ENCODE measurements at places on chromosomes 6 and 20.
A peak's percentile ranks its signal among the peaks of the same experiment; 100 is the strongest.

- DNase-seq = no peak
These were observed 85.8 kb downstream of the DZANK1 start for GRCh38 chr20:18380908-18381529.

DNA sequence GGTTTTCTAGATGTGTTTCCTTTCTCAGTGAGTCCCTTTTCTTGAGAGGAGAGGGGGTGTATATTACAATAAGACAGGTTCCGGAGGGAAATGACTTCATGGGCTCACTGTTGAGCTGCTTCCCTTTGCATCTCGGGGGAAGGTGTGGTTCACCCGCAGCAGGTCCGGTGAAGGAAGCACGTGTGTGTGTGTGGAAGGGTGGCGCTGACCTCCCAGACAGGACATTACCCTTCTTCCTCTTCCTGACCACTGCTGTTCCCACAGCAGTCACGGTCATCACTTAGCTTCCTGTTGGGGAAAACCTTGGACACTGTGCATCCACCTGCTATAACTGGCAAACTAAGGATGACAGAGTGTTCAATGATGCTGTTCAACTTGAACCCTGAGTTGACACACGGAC lies 83.6 kb downstream of the PLEKHG1 start:
- DNase-seq = no peak

DNA sequence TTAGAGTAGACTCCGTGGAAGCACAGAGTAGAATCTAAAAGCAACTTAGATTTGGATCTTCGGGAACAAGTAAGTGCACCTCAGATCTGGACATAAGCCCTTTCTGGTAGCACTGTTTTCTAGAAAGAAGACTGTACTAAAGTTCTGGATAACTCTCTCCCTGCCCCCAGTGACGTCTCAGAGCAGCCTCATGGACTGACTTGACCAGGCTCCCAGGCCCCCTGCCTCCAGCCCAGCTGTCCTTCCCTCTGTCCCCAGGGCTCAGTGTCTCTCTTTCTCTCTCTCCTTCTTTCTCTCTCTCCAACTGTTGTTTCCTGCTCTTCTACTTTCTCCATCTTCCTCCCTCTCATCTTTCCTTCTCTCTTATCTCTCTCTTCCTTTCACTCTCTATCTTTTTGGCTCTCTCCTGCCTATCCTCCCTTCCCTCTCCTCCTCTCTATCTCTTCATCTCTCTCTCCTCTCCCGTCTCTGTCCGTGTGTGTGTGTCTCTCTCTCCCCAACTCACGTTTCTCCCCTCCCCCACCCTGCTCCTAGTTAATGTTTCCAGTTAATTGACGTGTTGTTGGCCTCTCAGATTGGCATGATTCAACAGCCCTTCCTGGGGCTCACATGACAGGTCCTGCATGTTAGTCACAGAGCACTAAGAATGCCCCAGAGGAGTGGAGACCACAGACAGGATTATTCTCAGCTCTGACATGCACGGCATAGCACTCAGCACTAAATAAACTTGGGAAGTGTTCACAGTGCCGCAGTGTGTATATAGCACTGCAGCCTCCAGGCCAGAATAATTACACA lies 180.4 kb upstream of the FOXQ1 start:
- DNase-seq = peak; percentile 38

DNA sequence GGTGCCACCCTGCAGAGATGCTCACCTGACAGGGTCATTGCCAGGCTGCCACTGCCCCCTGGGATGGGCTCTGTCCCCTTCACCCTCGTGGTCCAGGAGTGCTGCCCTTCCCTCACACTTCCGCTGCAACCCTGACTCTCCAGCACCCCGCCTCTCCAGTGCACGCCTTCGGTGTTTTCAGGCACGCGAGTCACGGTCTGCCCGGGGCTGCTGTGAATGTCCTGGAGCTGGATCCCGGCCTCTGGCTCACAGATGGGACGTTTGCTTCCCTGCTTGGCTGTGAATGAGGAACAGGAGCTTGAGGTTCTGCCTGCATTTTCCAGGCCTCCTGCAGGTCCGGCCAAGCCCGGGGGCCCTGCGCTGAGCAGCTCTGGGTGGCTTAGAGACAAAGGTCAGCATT lies 343.4 kb downstream of the SMOC2 start:
- DNase-seq = no peak

DNA sequence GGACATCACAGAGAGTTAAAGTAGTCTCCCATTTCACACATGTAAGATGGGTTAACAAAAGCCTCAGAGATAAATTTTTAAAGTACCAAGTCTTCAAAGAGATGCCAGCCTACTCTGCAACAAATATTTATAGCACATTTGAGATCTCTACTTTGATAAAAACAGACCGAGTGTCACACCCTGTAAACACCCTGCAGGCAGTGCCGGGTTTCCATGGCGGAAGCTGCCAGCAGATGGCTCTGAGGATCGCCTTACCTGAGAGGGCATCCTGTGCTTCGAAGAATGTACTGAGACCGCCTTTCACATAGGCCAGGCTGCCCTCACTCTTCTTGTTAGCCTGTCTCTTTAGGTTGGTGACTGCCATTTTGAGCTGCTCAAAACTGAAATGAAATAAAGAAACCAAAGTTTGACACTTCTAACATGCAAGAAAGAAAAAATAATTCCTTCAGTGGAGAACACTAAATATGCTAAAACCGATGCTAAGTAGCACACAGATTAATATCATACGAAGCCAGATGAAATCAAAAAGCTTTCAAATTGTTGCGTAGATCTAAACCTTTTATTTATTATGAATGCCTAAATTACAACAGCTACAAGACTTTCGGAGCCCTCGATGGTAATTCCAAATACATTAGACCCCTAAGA lies 39.3 kb downstream of the HUS1B start:
- DNase-seq = no peak

GRCh38 chr6:165755583-165755982 lies 92.5 kb upstream of the PDE10A start:
- DNase-seq = no peak

- DNase-seq = no peak
These were observed 92.4 kb downstream of the RTN4IP1 start for GRCh38 chr6:106536851-106537250.

DNA sequence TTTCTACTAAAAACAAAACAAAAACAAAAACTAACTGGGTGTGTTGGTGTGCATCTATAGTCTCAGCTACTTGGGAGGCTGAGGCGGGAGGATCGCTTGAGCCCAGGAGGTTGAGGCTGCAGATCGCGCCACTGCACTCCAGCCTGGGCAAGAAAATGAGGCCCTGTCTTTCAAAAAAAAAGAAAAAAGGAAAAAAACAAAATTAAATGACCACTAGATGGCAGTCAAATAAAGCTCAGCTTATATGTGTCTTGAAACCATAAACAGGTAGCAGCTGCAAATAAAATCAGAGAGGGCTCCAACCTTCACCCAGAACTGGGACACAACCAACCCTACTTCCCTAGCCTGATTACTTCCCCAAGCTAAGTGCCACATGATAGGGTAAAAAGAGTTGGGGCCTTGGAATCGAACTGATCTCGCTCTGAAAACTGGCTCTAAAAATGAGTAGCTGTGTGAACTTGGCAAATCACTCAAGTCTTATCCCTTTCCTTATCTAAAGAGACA lies 67.1 kb upstream of the ADGRF4 start:
- peak; percentile 84 for DNase-seq

DNA sequence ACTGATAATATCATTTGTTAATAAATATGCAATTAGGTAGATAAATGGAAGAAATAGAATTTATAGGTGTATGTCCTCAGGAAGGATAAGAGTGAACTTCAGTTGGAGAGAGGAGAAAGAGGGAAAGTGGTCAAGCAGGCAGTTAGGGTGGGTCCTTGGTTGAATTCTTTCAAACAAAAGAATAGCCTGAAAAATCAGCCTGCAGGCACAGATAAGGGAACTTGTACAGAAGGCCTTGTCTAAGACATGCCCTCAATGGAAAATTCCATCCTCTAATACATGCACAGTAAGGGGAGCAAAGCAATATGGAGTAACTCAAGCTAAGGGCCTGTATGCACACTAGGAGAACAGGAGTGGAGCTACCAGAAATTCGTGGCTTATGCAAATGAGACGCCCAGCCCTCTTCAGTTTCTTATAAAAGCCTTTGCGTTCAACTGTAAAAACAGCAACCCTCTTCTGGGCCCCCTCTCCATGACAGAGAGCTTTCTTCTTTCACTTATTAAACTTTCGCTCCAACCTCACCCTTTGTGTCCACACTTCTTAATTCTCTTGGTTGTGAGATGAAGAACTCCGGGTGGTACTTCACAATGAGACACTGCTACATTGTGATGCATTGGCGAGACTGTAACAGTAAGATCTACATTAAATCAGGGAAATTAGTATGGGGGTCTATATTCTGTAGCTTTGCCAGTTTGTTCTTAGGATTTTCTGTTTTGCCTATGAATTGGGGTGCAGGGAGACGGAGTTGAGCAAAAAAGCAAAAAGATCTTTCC lies 147.0 kb downstream of the HS3ST5 start:
- DNase-seq = no peak

DNA sequence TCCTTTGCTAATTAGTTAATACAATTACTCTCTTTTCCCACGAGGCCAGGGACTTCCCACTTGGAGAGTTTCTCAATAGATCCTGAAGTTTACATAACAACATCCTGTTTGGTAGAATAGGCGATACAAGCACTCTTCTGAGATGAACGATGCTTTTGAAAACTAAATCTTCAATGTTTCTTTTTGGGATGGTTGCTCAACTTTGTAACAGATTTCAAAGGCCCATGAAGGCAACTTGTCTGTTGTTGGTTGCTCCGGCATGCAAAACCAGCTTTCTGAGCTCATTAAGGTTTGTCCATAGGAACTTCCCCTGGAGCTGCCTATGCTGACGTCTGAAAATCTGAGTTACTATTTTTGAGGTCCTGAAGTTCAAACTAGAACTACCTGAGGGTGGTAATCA lies 25.9 kb upstream of the ROS1 start:
- DNase-seq = no peak

All from retina (tissue), 1 donor.